ENCODE measurements at places on chromosomes 11 and 22.

GRCh38 chr11:83070044-83070701 lies 1.5 kb downstream of the RAB30 start:
- DNase-seq = peak; percentile 44

GRCh38 chr11:26478710-26479109 lies 93.4 kb downstream of the MUC15 start:
- no peak for DNase-seq

GRCh38 chr11:5524756-5525155 lies 8.3 kb upstream of the UBQLNL start:
- DNase-seq = no peak

DNA sequence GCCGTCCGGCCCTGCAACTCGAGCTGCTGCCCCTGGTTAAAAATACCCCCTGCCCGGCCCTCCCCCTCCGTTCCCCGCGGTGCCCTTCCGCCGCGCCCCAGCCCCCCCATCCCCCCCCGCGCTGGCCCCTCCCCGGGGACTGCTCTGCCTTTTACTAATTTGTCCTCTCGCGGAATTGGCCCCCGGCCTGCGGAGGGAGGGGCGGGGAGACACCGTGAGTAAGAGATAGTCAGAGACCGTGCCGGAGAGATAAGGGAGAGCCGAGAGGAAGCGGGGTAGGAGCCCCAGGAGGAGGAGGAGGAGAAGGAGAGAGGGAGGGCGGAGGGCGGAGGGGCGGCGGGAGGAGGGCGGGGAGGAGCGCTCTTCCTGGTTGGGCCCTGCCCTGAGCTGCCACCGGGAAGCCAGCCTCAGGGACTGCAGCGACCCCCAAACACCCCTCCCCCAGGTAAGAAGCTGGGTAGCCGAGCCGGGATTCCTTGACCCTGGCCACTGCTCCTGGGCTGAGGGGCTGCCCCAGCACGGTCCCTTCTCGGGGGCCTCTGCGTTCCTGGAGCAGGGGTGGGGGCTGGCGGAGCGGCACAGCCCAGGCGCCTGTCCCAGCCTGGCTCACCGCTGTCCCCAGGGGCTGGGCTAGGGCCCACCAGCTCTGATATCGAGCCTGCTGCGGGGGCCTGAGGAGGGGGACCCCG lies at the start of gene CAPN1:
Gene CAPN1 (plus strand): TSS at position 360 of the 689 bp plus-strand sequence. CDS start 774 bp downstream, outside the sequence.
- DNase-seq = peak; percentile 75

- DNase-seq = peak; percentile 33
These were observed 77.8 kb upstream of the CADM1 start for GRCh38 chr11:115581871-115582639.

DNA sequence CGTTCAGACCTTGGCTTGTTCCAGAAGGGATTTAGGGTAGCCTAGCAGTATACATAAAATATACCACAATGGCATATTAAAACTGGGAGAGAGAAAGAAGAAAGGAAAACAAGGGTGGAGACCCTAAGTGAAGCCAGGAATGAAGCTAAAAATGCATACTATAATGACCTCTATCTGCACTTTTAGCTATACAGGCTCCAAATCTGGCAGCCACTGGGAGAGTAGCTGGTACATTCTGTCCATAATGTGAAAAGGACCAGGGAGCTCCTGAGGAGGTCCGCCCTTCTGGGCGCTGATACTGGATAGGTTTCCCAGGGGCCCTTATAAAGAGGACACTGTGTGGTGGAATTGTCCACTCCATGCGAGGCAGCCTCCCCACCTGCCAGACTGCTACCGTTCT lies 42.8 kb downstream of the PRDM11 start:
- DNase-seq = no peak

- peak; percentile 64 for DNase-seq
These were observed 92.3 kb upstream of the ANO1 start for GRCh38 chr11:69985641-69986439.

DNA sequence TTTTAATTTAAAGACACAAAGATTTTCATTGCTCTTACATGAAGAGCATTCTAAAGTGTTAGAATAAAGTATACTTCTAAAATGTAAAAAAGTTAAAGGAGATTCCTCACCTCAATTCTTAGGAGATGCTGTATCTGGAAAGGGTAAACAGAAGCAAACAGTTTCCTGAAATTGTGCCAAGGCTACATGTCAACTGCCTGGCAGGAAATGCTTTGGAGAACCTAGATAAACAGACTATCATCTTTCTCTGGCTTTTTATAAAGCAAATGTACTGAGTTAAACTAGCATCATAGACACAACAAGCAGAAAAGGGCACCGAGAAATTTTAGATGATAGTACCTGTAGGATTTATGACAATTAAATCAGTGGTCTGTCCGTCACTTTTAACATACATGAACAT lies 24.7 kb upstream of the AKIP1 start:
- DNase-seq = no peak

Measured in neural progenitor cell (in vitro differentiated cells).